Posterior cingulate gyrus (tissue), 11 donors: ENCODE measurements at places on chromosomes 1 and 21.

DNA sequence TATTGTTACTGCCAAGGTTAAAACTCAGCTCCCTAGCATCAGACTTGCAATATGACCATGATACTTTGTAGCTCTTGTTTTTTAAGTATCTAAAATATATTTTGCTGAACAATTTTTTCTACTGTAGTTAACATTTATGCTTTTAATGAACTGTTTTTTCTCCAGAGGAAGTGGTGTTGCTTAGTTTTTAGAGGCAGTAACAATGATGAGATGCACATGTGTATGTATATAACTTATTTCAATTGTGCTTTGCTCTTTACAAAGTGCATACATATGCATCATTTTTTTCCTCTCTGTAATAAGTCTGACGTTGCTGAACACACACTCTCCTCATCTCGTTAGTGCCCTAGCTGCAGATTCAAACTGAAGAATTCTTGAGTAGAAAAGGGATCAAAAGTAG, 418.8 kb downstream of the ZP4 start:
- DNase-seq = no peak

DNA sequence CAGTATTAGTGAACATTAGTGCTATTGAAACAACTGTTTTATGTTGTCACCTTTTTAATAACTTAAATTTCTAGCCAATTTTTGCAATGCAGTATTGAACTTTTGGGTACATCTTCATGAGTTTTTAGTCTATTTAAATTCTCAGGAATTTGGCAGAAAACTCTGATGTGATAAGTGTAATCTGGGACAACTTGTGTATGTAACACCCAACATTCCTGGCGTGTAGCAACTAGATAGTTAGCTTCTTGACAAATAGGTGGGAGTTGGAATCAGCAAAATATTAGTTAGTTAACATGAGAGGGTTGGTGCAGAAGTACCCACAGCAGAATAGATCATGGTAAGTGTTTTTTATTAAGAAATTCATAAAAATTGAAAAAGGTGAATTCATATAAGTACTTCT, 111.6 kb downstream of the ITSN1 start:
- no peak for DNase-seq

DNA sequence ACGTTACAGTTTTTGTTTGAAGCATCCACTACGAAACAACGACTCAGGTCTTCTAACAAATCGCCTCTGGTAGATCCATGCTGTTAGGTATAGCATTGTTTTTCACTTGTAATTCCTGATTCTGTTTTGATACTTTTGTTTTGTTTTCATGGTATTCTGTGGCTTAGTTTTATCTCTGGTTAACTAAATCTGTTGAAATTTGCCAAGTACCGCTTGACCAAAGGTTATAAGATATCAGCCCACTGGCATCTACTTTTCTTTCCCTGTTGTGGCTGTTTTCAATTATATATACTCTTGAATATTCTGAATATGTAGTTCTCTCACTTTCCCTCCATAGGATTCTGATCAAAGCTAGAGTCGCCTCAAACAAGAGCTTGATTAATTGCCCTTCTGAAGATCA, 274.8 kb upstream of the C1orf105 start:
- no peak for DNase-seq

DNA sequence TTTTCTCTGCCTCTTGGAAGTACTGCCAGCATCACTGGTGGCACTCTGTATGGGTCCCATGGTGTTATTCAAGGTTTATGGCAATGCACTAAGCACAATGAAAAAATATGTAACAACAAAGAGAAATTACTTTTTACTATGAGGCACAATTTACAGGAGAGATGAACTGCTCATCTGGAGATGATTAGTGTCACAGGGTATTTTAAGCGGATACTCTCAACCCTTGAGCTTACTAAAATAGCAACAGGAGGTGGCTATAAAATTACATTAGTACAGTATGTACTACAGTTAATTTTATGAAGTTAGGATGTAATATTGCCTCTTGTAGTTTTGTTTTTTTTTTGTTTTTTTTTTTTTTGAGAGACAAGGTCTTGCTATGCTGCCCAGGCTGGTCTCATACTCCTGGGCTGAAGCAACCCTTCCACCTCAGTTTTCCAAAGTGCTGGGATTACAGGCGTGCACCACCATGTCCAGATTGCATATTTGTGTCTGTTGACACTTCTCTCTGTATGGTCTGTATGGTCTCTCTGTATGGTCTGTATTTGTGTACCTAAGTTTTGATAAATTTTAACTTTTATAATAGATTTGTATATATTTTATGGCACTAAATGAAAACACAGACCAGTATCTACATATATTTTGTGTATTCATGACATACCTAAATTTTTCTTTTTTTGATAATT, 175.6 kb upstream of the HP1BP3 start:
- DNase-seq = no peak

DNA sequence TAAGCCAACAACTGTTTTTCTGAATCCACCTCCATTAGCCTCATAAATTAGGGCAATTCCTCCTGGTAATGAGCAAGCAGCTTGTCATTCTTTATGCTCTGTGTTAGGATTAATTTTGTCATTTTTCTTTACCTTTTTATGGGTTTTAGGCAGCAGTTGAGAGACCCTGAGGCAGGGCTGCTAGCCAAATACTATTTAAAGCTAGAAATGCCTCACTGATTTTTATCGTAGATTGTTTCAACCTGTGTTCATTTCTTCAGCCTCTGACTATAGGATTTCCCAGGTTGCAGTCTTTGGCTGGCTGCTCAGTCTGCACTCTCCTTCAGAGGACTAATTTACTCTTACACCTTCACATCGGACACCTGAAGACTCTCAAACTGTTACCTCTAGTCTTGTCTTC, 61.9 kb upstream of the RABGAP1L start:
- no peak for DNase-seq

DNA sequence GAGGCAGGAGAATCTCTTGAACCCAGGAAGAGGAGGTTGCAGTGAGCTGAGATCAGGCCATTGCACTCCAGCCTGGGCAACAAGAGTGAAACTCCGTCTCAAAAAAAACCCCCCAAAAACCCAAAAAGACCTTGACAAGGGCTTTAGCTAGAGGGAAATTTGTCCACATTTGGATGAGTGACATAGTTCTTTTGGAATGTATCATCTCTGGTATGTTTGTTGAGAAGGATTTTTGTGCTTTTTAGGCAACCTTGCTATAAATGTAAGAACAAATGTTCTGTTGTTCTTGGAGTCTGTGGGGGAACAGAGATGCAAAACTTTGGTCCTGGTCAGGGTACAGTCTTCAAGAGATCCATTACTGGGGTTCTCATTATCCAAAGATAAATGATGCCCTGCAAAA, 28.9 kb downstream of the INAVA start:
- DNase-seq = no peak

GRCh38 chr1:85806236-85806965, 98.2 kb upstream of the ZNHIT6 start:
- DNase-seq = no peak
